ENCODE measurements at places on chromosomes 5 and 9.

DNA sequence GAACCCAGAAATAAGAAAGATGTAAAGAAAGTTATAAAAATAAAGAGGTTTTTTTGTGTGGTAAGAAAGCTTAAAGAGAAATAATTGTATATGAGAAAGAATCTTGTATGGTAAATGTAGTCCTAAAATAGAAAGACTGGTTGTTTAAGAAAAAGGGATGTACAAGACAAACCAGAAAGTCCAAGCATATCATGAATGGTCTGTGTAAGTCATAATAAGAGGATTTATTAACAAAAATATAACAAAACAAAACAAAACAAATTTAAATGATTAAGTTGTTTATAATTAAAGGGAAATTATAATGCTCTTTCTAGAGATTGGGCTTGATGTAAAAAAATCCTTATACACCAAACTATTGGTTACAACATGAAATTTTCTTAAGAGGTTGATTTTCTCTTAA, 590.4 kb upstream of the PTGER4 start:
- no peak for ATAC-seq

- ATAC-seq, result no peak
These were observed 70.4 kb downstream of the ANGPTL2 start for GRCh38 chr9:127051881-127052595.

- ATAC-seq, result no peak
These were observed 765.2 kb upstream of the NUDT12 start for GRCh38 chr5:104327801-104328200.

- peak; percentile 53 for ATAC-seq
These were observed at the start of gene ARL14EPL for GRCh38 chr5:116032094-116032517. ARL14EPL (plus strand) TSS chr5:116032472; CDS start chr5:116051466, 18,994 bp downstream.

GRCh38 chr9:92186631-92187030, 71.4 kb upstream of the SPTLC1 start:
- ATAC-seq, result no peak

GRCh38 chr5:179051784-179052183, 8.4 kb upstream of the ZNF354C start:
- ATAC-seq, result no peak

- ATAC-seq, result no peak
These were observed 23.5 kb upstream of the SUSD1 start for GRCh38 chr9:112198646-112199045.

- ATAC-seq, result no peak
These were observed 44.8 kb upstream of the SNAPC3 start for GRCh38 chr9:15377625-15378540.

DNA sequence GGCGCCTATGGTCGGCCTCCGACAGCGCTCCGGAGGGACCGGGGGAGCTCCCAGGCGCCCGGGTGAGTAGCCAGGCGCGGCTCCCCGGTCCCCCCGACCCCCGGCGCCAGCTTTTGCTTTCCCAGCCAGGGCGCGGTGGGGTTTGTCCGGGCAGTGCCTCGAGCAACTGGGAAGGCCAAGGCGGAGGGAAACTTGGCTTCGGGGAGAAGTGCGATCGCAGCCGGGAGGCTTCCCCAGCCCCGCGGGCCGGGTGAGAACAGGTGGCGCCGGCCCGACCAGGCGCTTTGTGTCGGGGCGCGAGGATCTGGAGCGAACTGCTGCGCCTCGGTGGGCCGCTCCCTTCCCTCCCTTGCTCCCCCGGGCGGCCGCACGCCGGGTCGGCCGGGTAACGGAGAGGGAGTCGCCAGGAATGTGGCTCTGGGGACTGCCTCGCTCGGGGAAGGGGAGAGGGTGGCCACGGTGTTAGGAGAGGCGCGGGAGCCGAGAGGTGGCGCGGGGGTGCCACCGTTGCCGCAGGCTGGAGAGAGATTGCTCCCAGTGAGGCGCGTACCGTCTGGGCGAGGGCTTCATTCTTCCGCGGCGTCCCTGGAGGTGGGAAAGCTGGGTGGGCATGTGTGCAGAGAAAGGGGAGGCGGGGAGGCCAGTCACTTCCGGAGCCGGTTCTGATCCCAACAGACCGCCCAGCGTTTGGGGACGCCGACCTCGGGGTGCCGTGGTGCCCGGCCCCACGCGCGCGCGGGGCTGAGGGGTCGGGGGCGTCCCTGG, 561 bp downstream of the DAPK1 start:
- ATAC-seq, result no peak

DNA sequence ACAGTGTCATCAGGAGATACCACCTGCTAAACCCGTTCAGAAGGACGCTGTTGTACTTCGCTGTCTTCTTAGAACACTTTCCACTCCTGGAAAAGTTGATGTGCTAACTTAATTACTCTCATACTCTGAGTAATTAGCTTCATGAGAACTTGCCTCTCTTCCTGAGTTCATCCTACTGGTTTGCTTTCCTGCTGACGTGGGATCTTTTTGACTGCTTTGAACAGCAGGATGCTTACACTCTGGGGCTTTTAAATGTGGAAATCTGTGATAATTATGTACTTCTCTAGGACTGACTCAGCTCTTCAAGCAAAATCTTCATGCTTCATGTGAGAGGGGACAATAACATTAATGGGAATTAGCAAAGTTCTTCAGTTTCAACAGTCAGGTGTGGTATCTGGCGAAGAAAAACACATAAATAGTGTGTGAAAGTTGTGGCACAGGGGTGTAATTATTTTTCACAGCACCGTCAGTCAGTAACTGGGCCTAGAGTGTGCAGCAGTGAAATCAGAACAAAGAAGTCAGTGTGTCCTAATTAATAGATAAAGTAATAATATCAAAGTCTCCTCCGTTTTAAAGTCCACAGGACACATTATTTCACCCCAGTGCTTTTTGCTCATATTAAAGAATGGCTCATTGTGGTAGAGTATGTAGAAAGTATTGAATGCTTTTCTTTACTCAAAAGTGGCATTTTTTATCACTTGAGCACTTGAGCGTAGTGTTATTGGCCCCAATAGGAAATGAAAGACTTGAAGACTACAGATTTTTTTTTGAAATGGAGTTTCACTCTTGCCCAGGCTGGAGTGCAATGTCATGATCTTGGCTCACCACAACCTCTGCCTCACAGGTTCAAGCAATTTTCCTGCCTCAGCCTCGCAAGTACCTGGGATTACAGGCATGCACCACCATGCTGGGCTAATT, 140.9 kb upstream of the DMRT1 start:
- ATAC-seq, result no peak

GRCh38 chr5:139569270-139569955, 8.3 kb downstream of the UBE2D2 start:
- ATAC-seq, result no peak

GRCh38 chr9:135461936-135462335, 17.6 kb upstream of the PPP1R26 start:
- no peak for ATAC-seq

- peak; percentile 15 for ATAC-seq
These were observed 76.9 kb downstream of the ST8SIA4 start for GRCh38 chr5:100826133-100826532.

- no peak for ATAC-seq
These were observed 55.6 kb downstream of the CAMSAP1 start for GRCh38 chr9:135851748-135852147.

- no peak for ATAC-seq
These were observed 39.9 kb downstream of the COL15A1 start for GRCh38 chr9:98983295-98984268.

DNA sequence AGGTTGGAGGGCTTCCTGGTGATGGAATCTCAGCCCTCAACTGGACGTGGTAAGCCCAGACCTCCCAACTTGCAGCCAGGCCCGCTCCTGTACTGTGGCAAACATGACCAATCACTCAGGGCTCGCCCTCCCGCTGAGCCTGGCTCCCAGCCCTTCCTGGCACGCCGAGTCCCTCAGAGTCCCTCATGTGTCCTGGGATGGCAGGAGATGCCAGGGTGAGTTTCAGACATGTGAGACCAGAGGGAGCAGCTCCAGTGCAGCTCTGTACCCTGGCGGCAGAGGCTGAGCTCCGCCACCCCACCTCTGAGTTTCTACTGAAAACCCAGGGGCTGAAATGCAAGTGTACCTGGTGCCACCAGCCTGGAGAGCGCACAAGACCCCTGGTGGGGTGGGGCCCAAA, 42.0 kb upstream of the RXRA start:
- no peak for ATAC-seq

- ATAC-seq, result no peak
These were observed 59.3 kb upstream of the RNU6ATAC start for GRCh38 chr9:134223591-134224122.

- no peak for ATAC-seq
These were observed 41.3 kb downstream of the IRX2 start for GRCh38 chr5:2709976-2710689.

GRCh38 chr5:141260458-141261237, 15.5 kb downstream of the PCDHB15 start:
- no peak for ATAC-seq

GRCh38 chr9:123548741-123549545, 192.9 kb downstream of the CRB2 start:
- ATAC-seq, result peak; percentile 76

DNA sequence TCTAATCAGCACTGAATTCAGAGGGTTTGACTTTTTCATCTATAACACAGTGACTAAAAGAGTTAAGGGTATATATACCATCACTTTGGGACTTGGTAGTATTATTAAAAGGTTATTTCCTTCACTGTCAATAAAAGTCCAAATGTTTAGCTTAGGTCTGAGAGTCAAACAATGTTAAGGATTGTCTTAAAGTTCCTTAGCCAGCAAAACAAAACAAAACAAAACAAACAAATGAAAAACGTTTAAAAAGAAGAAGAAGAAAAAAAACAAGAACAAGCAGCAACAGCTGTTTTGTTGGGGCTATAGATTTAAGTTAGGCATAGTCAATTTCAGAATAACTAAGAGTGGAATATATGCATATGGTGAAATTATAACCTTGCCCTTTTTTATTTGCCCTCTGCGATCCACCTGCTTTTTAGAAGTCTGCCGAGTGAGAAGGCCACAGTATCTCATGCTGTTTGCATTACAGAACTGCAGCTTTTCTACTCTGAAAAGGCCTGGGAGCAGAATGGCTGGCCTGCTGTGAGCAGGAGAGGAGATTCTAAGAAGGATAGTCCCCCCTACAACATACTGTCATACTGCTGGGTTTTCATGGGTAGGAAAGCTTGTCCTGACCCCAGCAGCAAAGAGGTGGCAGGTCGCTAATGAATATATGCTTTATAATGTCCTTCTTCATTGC, 141.7 kb downstream of the NTRK2 start:
- no peak for ATAC-seq

DNA sequence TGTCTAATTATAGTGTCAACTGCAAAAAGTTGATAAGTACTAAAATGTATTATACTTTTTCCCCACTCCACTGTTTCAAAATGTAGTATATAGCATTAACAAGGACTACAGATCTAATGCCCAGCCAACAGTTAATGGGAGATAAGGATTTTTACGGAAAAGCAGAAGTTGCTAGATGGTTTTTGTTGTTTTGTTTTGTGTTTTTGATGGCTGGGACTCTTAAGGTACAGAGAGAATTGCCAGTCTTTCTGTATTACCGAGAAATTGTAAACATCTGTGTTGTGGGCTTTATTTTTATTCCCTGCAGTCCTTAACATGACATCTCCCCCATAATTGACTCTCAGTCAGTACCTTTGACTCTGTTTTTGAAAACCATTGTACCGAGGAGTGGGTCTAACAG, 44.0 kb downstream of the TRIO start:
- ATAC-seq, result no peak

GRCh38 chr5:116063950-116064349, 20.9 kb upstream of the COMMD10 start:
- no peak for ATAC-seq

GRCh38 chr9:109244179-109245132, 76.4 kb downstream of the EPB41L4B start:
- peak; percentile 48 for ATAC-seq

DNA sequence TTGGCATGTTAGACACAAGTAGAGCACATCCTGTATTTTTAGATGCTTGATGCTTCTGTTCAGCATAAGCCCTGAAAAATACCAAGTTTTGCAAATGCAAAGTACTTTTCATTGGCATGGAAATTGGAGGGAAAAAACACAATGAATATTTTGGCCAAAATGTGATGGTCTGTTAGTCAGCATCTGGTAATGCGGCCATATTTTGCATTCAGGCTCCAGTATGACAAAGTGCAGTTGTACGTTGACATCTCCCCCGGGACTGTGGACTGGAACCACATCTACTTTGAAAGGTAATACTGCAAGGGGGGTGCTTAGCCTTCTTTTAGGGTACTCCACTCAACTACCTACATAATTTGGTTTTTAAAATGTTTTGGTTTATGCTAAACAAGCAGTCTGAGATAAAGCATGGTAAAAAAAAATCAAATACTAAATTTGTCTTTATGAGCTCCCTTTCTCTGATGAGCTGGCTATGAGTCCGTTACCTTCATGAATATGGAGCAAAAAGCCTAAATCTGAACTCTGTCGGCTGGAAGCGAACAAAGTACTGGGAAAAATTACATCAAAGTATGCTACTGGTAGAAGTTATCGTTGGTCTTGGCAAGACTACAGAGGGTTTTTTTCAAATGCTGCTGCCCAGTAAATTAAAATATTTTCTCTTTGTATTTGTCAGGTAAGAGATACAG, 297.0 kb downstream of the ARHGEF28 start:
- ATAC-seq, result no peak

- ATAC-seq, result no peak
These were observed 1.1 kb downstream of the MAML1 start for GRCh38 chr5:179733772-179734126.

- no peak for ATAC-seq
These were observed 252.3 kb upstream of the SLC24A2 start for GRCh38 chr9:20040991-20041696.

DNA sequence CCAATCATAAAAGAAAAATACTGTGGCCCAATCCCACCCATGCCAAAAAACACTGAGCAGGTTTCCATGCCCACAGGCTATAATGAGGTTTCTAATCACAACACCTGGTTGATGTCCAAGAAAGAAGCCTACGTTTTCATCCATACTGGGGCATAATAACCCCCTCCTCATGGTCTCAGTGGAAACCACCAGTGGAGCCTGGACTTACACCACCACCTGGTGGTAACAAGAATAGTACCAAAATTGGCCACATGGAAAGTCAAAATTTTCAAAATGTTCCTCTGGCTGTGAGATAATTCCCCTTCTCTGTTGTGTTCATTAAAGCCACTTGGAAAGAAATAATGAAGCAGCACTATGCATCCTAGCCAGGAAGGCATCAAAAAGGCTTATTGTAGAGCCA, 687.3 kb upstream of the ST8SIA4 start:
- no peak for ATAC-seq

DNA sequence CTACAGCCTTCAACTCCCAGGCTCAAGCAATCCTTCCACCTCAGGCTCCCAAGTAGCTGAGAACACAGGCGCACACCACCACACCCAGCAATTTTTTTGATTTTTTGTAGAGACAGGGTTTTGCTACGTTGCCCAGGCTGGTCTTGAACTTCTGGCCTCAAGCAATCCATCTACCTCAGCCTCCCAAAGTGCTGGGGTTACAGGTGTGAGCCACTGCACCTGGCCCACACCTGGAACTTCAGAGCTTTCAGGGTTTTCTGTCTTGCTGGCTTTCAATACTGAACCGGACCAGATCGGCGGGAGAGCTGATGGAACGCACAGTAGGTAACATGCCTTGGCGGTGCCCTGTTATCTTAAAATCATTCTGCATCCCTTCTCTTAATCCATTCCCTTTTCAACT, 30.8 kb downstream of the IPPK start:
- no peak for ATAC-seq

- peak; percentile 16 for ATAC-seq
These were observed 3.3 kb upstream of the MSMP start for GRCh38 chr9:35757226-35757891.
